Cerebellar cortex (tissue), 1 donor: ENCODE measurements at places on chromosomes 5 and 9.

- peak; percentile 98 for DNase-seq
Observed at GRCh38 chr9:101443364-101443771, 7.8 kb upstream of the ALDOB start.

- no peak for DNase-seq
Observed at GRCh38 chr9:96141666-96142065, 160.3 kb downstream of the HSD17B3 start.

- DNase-seq, result no peak
Observed at GRCh38 chr9:71704796-71705195, 63.5 kb downstream of the CEMIP2 start.

DNA sequence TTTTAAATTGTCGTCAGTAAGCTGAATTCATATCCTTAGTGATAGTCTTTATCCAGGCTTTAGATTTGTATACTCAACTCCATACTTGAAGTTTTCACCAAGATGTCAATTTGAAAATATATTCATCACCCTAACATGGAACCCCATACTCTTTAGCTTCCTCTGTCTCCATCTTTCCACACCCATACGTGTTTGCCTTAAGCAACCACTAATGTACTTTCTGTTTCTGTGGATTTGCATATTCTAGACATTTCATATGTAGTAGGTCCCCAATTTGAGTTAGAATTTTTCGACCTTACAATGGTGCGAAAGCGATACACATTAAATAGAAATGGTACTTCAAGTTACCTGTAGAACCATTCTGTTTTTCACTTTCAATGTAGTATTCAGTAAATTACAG lies 65.2 kb downstream of the NSD1 start:
- DNase-seq, result no peak

DNA sequence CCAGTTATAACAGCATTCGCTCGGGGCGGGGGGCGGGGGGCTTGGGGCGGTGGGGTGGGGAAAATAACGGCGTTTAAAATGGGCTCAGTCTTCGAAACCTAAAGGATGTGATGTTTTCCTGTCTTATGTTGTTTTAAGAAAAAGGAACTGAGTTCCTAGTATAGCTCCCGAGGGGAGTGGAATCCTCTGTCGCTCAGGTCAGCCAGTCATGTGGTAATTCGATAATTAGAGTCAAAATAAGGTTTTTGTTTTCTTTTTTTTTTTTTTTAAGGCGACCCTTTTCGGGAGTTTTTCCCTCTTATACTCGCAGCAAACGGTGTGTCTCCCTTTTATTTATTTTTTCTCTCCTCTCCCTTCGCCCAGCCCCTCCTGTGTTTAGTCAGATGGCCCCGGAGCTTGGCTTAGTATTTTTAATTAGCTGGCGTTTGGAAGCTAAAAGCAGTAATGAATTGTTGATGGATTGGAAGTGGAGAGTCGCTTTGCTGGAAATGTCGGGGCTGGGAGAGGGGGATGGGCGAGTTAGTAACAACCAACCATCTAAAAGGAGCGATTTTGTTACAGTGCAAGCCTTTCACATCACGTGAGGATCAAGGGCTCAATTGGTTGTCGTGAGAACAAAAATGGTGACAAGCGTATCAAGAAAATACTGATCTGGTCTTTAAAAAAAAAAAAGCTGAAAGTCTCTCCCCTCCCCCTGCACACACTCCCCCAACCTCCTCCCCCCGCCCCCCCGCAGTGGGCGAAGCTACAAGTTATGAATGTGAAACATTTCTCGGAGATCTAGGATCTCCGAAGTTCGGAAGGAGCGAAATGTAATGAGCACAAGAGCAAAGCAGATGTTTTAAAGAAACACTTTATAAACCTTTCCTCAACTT lies 714 bp upstream of the ZNF608 start:
- DNase-seq, result peak; percentile 98

DNA sequence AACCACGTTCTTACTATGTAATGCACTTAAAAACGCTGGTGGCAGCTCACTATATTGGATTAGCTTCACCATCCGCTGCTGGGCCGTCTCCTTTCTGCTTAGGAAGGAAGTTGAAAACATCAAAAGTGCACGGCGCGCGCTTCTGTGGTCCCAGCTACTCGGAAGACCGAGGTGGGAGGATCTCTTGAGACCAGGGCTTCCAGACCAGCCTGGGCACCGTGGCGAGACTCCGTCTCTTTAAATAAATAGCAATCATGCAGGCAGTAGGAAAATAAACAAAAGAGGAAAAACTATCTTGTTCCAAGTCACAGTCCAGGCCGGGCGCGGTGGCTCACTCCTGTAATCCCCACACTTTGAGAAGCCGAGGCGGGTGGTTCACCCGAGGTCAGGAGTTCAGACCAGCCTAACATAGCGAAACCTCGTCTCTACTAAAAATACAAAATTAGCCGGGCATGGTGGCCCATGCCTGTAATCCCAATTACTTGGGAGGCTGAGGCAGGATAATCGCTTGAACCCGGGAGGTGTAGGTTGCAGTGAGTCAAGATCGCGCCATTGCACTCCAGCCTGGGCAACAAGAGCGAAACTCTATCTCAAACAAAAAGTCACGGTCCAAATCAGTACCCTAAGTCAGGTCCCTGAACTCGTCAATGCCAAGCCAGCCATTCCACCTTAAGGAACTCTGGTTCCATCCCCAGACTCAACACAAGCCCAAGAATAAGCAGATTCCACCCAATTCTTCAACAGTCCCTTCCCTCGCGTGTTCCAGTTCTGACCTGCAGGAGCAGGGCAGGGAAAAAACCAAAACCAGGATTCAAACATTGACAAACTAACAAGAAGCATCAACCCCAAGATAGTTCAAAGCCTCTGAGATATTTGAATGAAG lies 1.0 kb upstream of the GOLGA1 start:
- DNase-seq, result peak; percentile 23

- no peak for DNase-seq
Observed at GRCh38 chr9:136745389-136746154, 2.8 kb downstream of the LCN6 start.

- no peak for DNase-seq
Observed at GRCh38 chr9:136273921-136274785, 28.5 kb upstream of the QSOX2 start.

DNA sequence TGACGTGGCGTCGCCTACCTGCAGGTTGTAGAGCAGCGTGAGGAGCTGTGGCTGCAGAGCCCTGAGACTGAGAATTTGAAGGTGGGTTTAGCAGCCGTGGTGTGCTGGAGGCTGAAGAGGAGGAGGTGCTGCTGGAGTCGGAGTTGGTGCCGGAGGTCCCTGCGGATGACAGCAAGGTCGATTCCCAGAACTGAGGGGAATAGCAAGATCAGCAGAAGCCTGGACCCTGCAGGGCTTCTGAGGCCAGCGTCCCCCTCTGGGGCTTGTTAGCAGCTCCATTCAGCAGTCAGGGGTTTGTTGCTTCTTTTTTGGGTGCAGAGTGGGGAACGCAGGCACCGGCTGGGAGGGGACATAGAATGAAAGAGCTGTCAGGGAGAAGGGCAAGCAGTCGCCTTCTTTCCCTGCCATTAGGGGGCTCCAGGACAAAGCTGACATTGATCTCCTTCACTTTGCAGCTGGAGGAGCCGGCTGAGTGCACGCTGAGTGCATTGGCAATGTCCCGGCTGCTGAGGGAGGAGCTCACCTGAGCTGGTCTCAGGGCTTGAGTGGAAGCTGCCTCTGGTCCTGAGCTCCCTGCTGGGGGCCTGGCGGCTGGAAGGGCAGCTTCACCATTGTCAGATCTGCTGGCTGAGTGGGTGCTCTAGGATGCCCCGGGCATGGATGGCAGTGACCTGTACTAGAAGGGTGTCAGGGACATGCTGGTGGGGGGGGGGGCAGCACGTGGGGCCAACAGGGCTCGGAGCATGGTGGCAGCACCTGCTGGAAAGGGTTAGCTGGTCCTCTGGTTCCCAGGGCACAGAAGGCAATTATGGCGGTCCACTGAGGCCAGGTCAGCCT lies 20.8 kb downstream of the OBP2B start:
- DNase-seq, result peak; percentile 30

- no peak for DNase-seq
Observed at GRCh38 chr5:52269859-52270258, 517.9 kb upstream of the ITGA1 start.

DNA sequence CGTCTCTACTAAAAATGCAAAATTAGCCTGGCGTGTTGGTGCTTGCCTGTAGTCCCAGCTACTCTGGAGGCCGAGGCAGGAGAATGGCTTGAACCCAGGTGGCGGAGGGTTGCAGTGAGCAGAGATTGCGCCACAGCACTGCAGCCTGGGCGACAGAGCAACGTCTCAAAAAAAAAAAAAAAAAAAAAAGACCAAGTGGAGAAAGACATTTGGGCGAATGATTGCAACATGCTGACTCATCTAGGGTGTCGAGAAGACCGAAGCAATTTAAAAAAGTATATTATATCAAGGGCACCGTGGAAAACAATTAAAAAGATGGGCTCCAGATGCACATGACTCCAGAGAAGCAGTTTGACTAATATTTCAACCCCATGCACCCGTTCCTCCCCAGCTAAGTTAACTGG lies 9.2 kb downstream of the KLF4 start:
- no peak for DNase-seq

- no peak for DNase-seq
Observed at GRCh38 chr5:81820863-81821262, 70.0 kb upstream of the SSBP2 start.

GRCh38 chr9:127980060-127980705 lies 606 bp downstream of the EEIG1 start:
- DNase-seq, result no peak

DNA sequence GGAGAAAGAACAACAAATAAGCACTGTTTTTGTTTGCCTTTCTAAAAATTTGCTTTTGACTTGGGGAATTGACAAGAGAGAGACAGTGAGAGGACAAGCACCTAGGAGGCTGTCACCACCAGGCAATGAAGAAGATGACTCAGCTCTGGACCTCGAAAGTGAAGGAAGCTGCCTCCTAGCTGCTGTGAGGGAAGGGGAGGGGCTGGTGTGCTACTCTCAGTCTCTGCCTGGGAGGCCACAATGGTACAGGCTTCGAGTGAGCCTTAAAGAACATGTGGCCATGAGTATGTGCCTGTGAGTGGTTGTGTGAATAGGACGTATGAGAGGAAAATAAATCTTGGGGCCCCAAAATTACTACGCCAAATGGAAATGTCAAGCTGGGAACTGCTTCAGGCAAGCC lies 7.1 kb upstream of the PLK2 start:
- no peak for DNase-seq

GRCh38 chr9:126999315-127000068 lies 84.9 kb downstream of the RALGPS1 start:
- no peak for DNase-seq

- DNase-seq, result no peak
Observed at GRCh38 chr5:115843444-115844130, 1.9 kb downstream of the AP3S1 start.

- no peak for DNase-seq
Observed at GRCh38 chr9:95588724-95589588, 72.2 kb upstream of the PTCH1 start.

DNA sequence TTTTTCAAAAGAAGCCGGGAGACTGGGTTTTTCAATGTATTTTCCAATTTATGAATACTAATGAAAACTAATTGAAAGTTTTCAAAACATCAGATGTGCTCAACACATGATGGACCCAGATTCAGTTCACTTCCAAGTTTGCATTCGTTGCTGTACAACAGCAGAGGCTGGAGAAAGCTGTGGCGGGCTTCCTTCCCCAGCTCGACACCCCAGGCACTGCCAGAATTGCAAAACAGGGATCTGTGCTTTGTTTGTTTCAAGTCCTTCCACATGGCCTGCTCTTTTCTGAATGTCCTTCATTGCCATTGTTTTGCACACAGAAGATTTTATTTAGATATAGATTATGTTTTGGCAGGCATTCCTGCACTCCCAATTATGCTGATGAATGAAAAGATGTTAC lies 30.3 kb upstream of the INSYN2B start:
- no peak for DNase-seq

GRCh38 chr9:127993721-127994120 lies 12.9 kb upstream of the EEIG1 start:
- no peak for DNase-seq

DNA sequence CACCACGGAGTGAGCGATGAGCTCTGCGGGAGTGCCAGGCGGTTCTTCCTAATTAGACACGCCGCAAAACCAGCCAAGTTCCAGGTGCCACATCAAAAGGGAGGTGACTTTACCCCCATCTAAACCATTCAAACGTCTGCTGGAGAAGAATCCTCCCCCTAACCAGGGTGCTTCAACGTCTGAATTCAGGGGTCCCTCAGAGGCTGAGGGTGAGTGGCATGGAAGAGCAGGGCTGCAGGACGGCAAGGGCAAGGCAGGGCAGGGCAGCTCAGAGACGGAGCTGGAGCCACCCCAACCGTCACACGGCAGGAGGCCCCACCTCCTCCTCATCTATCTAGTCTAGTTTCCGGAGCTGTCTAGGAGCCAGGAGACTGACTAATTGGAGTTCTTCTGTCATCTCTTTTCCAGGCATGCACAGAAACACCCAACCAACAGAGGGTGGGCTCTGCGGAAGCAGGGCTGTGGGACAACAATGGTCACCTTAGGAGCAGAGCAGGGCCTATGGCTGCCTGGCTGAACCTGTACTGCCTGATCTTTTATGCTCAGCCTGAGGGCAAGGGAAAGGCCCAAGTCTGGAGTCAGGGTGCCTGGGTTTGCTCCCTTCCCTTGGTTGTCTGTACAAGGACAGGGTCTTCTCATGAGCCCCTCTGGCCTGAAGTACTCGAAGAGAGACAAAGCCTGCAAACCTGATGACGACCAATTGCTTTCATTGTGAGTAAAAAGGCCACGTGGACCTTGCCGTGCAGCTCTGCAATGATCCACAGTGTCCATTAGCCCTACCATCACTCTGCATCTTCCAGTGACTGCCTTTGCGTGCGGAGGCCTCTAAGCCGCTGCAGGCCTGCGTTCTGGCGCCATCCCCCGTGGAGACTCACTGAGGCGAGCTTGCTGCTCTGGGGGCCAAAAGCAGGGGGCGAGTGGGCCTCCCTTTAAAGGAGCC lies 81.0 kb upstream of the SLC25A51 start:
- DNase-seq, result no peak

DNA sequence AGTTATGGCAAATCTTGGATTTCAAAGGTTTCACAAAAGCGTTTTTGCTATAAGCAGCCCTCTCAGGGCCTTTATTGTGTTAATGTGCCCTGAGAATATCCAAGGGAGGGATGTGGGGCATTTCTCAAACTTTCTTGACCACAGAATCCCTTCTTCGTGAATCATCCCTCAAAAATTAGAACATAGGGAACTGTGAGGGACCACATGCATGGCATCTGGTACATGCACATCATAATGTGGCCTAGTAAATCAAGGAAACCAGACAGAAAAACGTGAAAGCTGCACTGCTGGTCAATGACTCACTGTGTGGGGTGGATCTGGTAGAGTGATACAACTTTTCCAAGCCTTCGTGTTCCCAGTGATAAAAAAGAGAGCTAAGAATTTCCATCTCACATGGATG lies 22.4 kb downstream of the DDX31 start:
- no peak for DNase-seq

GRCh38 chr5:15635289-15635616 lies 135.3 kb downstream of the FBXL7 start:
- no peak for DNase-seq

GRCh38 chr5:93794954-93795353 lies 53.6 kb upstream of the POU5F2 start:
- DNase-seq, result no peak

GRCh38 chr5:54696346-54696745 lies 178.8 kb downstream of the SNX18 start:
- DNase-seq, result no peak

GRCh38 chr5:139474890-139475791 lies 4.3 kb downstream of the SMIM33 start:
- DNase-seq, result peak; percentile 44
